ENCODE measurements at places on chromosomes 16 and 17.

DNA sequence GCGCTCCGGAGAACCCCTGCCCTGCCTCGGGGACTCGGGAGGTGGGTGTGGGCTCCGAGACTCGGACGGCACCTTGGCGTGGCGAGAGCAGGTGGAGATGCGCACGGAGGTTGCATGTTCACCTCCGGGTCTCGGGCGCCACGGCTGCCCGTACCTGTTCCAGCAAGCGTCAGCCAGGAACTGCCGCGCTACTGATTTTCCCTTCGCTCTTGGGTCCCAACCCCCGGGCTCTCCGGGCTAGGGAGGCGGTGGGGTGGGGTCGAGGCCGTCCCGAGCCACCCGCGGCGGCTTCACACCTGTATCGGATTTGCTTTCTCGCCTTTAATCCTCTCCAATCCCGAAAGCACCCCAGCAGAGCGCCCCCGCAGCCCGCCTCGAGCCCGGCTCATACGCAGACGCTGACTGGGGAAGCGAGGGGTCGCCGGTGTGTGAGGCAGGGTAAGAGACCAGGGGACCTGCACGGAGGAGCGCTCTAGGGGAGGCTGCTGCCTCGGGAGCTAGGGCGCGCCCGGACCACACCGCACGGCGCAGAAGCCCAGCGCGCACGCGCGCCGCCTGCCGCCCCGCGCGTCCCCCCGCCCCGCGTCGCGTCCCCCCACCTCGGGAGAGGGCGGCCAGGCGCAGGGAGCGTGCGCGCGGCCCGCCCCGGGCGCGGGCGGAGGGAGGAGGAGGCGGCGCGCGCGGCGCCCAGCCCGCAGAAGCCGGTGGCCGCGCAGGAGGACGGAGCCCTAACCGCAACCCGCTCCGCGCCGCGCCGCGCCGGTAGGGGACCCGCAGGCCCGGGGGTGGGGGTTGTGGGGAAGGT lies at the start of gene DUSP14:
TSS of gene DUSP14 (plus strand) at position 695 of the 805 bp plus-strand sequence. CDS start 22,382 bp downstream, outside the sequence.
- peak; percentile 83 for DNase-seq

DNA sequence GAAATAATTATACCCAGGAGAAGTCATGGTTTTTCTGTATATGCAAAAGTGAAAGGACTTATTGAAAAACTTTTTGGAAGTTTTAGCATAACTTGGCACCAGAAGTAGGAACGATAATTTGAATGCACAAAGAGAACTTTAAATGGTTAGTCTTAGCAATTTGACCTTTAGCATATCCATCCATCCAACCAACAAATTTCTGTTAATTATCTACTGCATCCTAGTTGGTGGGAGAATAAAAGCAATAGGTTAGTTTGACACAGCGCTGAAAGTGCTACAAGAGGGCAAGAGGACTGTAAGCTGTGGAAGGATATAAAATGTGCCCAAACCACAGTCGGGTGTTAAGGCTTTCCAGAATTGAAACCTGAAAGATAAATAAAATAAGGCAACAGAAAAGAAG lies 17.6 kb downstream of the SPAG9 start:
- DNase-seq = no peak

GRCh38 chr17:81345228-81346089 lies 49.8 kb upstream of the BAHCC1 start:
- peak; percentile 67 for DNase-seq

DNA sequence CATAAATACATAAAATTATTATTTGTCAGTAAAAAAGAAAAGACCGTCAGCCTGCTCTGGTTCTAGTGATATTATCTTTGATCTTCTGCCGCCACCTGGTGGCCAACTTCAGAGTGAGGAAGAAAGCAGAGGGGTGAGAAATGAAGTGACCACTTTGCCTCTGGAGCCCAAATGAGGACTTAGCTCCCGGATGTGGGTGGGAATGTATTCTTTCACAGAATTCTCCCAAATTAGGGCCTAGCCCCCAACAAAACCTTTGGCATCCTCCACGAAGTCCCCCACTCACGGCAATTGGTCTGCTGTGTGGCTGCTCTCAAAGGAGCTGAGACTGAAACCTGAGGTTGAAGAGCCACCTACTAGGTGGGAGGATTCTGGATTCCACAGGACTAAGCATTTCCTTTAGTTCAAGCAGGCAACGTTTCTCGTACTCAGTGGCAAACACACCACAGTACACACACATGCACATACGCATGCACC lies 4.9 kb upstream of the ZNF267 start:
- DNase-seq = peak; percentile 85

All from CD8-positive, alpha-beta T cell (primary cell).